ENCODE measurements at places on chromosomes 3 and 15.

- no peak for DNase-seq
Measured at GRCh38 chr3:190040145-190040544, 80.6 kb downstream of the P3H2 start.

GRCh38 chr3:67296039-67296892 is 298.2 kb downstream of the KBTBD8 start:
- DNase-seq, result no peak

- DNase-seq, result no peak
Measured at GRCh38 chr3:39148435-39149058, 4.8 kb downstream of the CSRNP1 start.

DNA sequence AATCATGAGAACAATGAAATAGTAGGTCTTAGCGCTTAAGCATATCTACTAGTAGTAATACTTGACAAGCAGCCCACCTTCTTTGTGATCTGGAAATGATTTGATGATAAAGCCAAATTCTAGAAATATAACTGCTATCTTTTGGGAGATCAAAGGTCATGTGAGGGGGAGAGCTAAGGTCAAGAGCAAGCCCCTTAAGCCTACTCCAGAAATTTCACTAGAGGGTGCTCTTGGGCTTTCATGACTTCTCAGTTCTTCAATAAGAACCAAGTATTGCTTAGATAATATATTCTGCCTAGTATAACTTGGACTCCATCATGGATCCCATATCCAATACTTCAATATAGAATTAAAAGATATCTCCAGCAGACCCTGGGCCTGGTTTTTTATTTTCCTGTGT is 319.6 kb downstream of the ZBTB20 start:
- DNase-seq, result no peak

- DNase-seq, result no peak
Measured at GRCh38 chr3:2523281-2523836, 424.7 kb downstream of the CNTN4 start.

DNA sequence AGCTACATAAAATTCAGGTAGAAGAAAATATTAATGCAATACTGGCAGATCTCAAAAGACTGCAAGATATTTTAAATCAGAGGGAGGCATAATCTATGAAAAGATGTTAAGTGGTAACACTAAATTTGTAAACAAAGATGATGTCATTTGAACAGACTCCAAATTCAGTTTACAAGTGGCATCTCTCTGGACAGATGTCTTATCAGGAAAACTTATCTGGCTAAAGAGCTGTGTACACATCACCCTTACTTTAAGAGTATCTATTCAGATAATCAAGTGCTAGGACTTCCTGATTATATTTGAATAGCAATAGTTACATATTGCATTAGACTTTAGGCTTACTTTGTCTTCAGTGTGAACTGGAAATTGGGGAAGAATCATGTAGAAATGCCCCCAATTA is 231.5 kb downstream of the WDR72 start:
- DNase-seq, result no peak

DNA sequence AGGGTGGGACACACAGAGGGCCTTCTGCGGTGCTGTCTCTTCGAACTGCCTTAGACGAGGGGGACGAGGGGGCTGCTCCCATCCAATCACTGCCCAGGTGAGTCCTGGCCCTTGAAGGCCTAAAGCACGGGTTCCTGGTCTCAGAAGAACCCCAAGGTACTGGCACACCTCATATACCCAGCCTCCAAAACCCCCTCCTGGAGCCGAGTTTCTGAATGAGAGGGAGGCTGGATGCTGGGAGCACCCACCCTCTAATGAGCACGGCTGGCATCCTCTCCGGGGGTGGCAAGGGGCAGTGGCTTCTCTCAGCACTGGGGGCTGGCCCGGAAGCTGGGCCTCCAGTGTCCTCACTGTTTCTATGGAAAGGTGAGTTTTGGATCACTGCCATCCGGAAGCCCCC is 165.6 kb downstream of the LRRK1 start:
- no peak for DNase-seq

DNA sequence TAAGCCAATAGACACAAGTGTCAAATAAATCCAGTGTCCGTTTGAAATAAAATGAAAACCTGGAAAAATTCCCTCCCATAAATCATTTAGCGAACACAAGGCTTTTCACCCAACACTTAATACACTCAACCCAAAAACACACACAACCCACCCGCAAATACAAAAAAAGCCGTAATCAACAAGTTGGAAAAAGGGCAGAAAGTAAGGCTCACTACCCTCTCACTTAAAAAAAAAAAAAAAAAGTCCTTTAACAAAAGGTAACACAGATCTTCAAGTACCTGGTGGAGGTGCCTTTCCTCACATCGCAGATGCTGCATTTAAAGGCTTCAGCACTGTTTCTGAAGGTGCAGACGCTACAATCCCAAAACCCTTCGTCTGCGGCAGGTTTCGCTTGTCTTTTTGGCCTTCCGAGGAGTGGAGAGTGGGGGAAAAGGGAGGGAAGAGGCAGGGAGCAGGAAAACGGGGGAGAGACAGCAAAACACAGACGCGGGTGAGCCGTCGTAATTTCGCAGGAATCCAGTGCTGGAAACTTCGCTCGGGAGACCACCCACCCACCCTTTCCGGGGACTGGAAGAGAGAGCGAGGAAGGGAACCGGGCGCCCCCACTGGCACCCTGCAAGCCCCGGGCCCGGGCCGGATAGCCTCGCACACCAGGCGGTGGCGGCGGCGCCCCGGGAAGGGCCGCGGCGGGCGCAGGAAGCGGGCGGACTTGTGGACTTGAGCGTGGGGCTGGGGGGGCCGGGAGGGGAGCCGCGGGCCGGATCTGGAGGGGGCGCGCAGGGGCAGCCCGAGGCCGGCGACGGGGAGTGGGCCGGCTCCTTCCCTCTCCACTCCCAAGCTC is 401.8 kb downstream of the SHQ1 start:
- DNase-seq, result no peak

- DNase-seq, result peak; percentile 33
Measured at GRCh38 chr15:101675796-101676582, 23.8 kb upstream of the TM2D3 start.

GRCh38 chr3:21835264-21835663 is 84.3 kb upstream of the ZNF385D start:
- DNase-seq, result no peak

- no peak for DNase-seq
Measured at GRCh38 chr3:176415661-176416295, 781.5 kb downstream of the TBL1XR1 start.

- DNase-seq, result no peak
Measured at GRCh38 chr15:70343961-70344621, 246.4 kb upstream of the TLE3 start.

DNA sequence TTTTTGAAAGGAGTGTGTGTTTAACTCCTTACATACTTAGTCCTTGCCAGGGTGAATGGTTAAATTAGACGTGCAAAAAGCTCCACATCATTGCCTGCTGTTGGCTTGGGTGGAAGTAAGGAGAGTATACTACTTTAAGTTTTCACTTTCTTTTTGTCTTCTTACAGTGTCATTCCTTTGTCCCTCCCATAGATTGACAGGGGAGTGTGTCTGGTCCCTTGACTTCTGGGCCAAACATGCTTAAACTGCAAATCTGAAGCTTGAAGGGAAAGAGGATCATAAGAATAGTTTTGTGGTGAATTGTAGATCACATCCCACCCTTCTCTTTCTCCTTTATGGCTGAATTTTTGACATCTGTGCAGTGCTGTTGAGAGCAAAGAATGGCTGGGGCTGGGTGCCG is 355.8 kb upstream of the C2CD4B start:
- no peak for DNase-seq

DNA sequence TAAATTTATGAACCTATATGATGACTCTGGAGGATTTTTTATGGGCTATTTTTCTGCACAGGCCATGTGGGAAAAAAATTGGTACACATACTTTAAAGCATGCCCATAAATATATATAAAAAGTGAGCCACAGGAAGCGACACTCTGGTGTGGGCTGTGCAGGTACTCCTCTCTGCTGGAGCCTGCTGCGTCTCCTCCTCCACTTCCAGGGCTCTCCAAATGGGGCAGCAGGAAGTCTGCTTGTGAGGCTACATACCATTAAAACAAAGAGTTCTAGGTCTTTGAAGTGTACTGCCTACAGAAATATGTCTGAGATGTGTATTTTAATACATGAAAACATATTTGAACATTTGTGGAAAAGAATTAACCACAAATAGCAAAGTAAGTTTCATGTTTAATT is 135.1 kb downstream of the CTNNB1 start:
- no peak for DNase-seq

GRCh38 chr15:30904812-30905211 is 1.1 kb downstream of the FAN1 start:
- no peak for DNase-seq

- no peak for DNase-seq
Measured at GRCh38 chr3:14550651-14551611, 10.8 kb upstream of the GRIP2 start.

GRCh38 chr3:99212969-99213368 is 311.5 kb upstream of the DCBLD2 start:
- DNase-seq, result no peak

- DNase-seq, result no peak
Measured at GRCh38 chr3:31974471-31974870, 6.6 kb downstream of the OSBPL10 start.

DNA sequence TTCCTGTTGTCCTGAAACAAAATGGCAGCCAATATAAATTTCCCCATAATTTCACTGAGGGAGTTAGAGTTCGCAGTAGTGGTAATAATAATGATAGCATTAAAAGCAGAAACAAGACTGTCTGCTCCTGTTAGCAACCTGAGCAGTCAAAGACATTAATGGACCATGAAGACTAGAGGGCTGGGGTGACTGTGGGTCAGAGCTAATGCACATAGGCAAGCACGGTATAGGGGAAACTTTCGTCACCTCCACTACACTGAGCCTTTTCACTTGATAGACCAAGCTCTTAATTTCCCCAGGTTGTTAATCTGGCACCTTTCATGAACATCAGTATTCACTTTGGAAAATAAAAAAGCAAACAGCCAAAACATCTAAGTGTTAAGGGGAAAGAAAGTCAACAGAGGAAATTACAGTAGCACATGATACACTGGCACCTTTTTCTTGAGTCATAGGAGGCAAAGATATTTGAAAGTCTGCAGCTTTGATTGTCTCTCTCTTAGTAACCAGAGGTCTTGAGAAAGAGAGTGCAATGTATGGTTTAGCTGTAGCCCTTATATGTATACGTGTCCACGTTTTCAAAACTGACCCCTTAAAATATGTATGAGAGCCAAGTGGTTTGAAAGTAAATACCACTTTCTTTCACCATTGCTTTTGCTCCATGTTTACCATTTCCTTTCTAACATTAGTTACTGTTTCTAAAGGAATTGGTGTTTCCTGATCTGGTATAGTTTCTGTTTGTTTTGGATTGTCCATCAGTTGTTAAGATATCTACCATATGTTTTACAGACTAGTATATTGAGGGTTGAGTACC is 104.8 kb downstream of the FILIP1L start:
- no peak for DNase-seq

- no peak for DNase-seq
Measured at GRCh38 chr3:14810070-14810791, 8.5 kb upstream of the FGD5 start.

DNA sequence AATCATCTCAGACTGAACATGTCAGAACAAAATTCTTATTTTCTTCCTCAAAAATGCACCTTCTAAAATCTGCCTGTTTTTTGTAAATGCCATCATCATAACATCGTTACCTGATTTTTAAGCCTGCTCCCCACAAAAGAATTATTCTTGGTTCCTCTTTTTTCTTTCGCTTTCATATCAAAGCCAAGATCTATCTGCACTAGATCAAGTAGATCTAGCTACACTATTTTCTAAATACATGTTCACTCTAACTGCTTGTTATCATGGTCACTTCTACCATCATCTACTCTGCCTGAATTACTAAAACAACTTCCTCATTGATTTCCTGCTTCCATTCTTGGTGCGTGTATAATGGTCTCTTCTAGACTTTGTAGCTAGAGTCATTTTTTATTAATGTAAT is 217.7 kb downstream of the ARPP21 start:
- no peak for DNase-seq

DNA sequence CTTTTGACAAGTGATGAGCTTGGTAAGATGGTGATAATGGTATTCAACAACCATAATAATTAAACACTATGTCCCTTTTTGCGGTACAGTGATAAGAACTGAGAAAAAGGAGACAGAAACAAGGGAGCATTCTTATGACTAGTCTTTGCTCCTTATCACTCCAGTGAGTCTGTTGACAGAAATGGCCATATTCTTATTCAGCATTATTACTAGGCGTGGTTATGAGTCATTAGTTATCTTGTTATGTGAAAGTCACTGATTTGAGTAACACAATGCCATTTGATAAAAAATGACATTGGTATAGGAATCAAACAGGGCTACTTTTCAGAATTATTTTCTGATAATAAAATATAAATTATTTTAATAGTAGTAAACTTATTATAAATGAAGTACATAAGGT is 193.5 kb downstream of the C3orf38 start:
- no peak for DNase-seq

- DNase-seq, result no peak
Measured at GRCh38 chr3:157543501-157544035, 40.4 kb upstream of the VEPH1 start.

DNA sequence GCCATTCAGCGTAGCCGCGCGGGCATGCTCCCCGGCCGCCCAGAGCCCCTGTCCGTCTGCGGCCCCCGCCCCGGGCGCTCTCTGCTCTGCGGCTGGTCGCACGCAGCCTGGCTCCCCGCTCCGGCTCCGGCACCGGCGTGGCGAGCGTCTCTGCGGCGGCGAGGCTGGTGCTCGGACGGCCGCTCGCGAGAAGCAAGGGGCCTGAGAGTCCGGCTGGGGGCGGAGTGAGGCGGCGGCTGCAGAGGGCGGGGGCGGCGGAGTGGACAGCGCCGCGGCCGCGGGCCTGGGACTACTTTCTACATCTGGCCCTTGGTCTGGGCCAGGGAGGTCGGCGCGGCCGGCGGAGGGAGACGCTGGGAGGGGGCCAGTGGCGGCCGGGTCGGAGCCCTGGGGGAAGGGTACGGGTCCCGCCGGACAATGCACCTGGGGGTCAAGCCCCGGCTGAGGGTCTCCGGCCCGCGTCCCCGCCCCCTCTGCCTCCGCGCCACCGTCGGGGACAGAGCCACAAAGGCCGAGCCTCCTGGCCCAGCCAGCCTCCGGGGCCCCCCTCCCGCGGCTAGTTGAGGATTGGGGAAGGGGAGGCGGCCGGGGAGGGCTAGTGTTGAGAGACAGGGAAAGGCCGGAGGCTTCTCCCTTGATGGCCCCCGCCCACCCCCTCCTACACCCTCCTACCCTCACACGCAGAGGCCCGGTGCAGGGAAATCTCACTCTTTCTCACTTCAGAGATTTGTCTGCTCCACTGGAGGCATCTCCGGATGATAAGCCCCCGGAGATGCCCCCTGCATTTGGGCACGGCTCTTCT is at the start of gene PRTG:
Gene PRTG (minus strand): TSS at position 226 of the 802 bp plus-strand sequence. CDS start 221 bp downstream, at position 5.
- DNase-seq, result no peak

DNA sequence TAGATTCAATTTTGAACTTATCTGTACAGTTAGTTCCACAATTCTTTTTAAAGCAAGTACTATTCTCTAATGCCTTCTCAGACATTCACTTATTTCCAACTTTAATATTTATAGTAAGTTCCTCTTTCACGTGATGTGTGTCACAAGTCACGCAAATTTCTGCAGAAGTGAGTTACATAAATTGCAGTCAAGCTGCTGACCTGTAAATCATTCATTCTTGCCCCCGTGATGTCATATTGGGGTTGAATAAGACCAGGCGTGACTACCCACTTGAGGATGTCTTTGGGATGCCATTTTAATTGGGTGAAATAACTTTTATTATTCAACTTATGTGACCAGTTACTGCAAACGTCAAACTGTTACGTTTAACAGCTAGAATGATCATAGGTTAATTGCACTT is 15.1 kb downstream of the PPARG start:
- DNase-seq, result no peak

All from AG09309 (cell line).